ENCODE measurements at places on chromosomes 16 and 17.

GRCh38 chr16:9527976-9528375, 436.5 kb downstream of the HAPSTR1 start:
- no peak for DNase-seq

DNA sequence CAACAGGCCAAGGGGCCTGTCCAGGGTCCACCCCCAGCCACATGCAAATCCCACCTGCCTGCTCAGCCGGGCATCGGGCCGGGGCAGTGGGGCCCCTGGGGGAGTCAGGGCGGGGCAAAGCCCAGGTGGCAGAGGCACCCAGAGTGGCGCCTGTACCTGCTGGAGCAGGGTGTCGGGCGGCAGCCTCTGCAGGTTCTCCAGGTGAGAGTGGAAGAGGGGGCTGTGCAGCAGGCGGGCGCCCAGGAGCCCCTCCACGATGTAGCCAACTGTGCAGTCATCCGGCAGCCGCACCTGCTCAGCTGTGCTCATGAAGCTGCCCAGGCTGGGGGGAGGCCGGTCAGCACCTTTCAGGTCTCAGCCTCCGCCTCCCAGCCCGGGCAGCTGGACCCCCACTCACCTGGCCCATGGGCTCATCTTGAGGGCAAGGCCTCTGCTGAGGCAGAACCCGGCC, 2.1 kb downstream of the RFNG start:
- no peak for DNase-seq

GRCh38 chr16:5895137-5895536, 797.5 kb upstream of the EEF2KMT start:
- no peak for DNase-seq

- DNase-seq: no peak
Observed at GRCh38 chr17:63931981-63932561, at the start of gene CD79B. Gene CD79B, minus strand, starts transcription at chr17:63932331. Its CDS starts 70 bp downstream, at chr17:63932261.

- no peak for DNase-seq
Observed at GRCh38 chr17:72661945-72662826, 430.3 kb downstream of the SLC39A11 start.

- no peak for DNase-seq
Observed at GRCh38 chr17:1078831-1079561, 82.1 kb downstream of the TIMM22 start.

- DNase-seq: no peak
Observed at GRCh38 chr16:70644763-70645597, 1.4 kb upstream of the IL34 start.

GRCh38 chr17:19379361-19380065, 1.2 kb downstream of the MAPK7 start:
- DNase-seq: no peak

GRCh38 chr17:77364941-77365583, 224.3 kb downstream of the SEC14L1 start:
- DNase-seq: no peak

DNA sequence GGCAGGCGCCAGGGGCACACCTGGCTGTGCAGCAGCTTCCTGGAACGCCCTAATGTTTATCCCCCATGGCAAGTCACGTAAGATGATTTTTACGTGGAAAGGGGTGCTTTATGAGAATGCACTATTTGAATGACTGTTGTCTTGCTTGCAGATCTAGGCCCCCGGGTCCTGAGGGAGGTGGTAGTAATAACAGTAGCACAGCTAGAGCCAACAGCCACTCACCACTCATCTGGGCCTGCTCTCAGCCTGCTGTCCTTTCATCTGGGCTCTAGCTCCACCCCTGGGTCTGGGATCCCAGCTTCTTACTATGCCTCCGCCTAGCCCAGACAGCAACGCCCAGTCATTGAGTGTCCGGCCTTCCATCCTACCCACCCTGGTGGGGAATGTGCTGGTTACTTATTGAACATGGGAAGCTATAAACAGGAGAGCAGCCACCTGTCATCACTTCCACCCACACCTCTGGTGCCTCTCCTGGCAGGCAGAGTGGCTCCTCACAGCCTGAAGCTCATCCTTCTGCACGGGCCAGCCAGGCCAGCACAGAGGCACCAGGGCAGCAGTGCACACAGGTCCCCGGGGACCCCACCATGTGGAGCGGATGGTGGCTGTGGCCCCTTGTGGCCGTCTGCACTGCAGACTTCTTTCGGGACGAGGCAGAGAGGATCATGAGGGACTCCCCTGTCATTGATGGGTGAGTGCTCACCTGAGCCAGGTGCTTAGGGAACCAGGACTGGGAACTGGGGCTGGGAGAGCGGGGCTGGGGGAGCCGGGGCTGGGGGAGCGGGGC, 16.6 kb downstream of the DPEP1 start:
- DNase-seq: no peak

DNA sequence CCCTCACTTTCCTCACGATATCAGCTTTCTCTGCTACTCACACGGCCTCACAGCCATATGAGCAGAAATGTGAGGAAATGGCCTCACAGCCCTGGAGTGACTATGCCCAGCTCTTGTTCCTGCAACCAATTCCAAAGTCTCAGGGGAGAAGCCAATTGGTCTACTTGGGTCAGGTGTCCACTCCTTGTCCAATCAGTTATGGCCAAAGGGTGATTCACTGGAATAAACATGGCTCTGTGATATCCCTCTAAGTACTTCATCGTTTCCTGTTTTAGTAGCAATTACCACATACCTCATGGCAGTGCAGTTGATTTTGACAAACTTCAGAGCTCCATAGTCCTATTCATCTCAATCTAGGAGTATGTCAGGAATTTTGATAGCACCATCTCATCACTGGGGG, 195.4 kb downstream of the KATNIP start:
- no peak for DNase-seq

DNA sequence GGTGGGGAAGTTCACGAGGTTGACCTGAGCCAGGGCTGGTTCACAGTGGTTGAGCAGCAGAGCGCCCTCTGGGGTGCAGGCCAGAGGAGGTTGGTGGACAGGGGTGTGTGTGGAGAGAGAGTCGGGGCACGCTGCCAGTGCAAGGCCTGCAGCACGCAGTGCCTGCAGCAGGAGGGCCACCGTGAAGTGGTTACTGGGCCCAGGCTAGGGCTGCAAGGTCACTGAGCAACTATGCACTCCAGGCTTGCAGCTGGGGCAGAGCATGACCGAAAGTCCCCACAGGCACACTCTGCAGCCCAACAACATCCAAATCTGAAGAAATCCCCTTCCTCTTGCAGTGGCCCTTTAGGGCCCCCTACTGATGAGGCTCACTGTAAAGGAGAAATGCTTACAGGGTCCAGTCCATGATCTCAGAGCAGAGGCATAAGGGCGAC, 89.1 kb upstream of the NOL11 start:
- DNase-seq: no peak

All from stimulated activated CD8-positive, alpha-beta memory T cell treated with anti-CD3 and anti-CD28 coated beads, Interleukin-7, amount 100 ng/mL, for 1 hour (primary cell).